Upper lobe of left lung (tissue), 6 donors: ENCODE measurements at places on chromosomes 1 and 21. TPM values are rescaled to one million over a fixed set of nuclear protein-coding genes. Genes with fewer than 3 reads are reported as not detected.

DNA sequence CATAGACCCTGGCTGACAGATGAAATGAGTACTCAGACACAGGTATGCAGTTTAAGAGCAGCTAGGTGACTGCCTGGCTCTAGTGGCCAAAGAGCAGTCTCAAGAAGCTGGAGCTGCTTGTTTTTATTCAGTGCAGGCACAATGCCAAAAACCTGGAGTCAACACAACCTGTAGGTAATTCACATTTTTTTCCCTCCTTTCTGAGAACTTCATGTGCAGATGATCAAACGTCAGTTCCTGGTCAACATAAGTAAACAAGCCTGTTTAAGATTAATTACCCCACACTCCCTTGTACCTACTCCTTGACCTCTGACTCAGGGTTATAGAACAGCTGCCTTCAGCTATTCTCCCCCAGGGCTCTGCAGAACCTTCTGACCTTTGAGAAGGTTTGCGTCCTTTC lies 17.3 kb upstream of the ACADM start:
- DNase-seq, result no peak

DNA sequence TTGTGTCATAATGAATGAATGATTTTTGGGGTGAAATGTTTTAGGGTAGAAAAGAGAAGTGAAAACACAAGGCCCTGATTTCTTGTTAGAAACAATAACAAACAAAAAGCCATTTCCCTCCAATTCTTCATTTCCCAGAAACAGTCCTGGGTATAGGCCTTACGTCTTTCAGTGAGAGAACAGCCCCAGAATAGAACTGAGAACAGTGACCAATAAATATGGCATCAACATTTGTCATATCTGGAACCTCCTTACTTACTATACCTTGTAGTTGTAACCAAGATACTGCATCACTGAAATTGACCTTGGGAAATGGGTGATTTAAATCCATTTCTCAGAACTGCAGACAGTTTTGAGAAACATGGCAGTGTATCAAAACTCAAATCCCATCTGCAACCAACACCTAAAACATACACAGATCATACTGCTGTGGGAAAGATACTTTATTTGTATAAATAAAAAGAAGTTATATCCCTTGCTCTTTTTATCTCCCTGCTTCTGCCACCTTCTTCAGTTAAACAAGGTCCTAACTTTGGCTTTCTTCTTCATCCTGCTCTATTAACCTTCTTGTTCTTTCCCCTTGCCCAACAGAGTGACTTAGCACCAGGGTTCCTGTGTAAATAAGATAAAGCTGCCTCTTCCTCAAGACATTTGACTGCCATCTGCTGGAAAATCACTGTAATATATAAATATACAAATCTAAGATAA lies 19.5 kb downstream of the XKR8 start:
- no peak for DNase-seq

DNA sequence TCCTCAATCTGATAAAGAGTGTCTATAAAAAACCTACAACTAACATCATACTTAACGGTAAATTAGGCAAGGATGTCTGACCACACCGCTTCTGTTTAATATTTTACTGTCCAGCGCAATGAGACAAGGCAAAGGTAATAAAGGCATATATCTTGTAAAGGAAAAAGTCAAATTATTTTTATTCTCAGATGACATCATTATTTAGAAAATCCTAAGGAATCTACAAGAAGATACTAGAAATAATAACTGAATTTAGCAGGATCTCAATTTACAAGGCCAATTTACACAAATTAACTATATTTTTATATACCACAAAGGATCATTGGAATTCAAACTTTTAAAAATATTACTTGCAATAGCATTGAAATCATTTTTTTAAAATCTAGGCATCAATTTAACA lies 29.4 kb downstream of the GJA4 start:
- no peak for DNase-seq

DNA sequence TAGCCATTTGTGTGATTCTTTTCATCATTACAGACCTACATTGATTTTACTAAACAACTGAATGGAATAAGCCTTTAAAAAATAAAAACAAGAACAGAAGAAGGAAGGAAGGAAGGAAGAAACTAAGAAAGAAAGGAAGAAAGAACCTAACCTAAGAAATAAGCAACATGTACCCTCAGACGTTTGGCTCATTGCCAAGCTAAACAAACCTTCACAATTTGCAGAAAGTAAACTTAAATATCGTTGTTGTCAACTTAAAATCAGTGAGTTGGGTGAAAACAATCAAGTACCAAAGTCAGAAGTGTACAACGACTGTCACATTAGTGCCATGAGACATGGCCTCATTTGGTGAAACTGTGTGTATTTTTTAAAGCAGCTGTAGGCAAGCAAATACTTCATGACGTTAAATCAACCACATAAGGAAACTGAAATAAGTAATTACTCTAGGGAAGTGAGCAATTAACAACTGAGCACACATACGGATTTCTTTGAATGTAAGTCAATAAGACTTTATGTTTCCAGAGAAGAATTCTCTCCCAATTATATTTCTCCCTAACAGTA lies 313.1 kb upstream of the TMPRSS15 start:
- DNase-seq, result no peak

GRCh38 chr1:78715181-78715661 lies 65.6 kb downstream of the IFI44 start:
- no peak for DNase-seq

TTC24 gene
- not detected for total RNA-seq

- DNase-seq, result no peak
Measured at GRCh38 chr1:211912038-211912437, 81.5 kb upstream of the LPGAT1 start.

FBXO2 gene
- 16.8 TPM for total RNA-seq

DNA sequence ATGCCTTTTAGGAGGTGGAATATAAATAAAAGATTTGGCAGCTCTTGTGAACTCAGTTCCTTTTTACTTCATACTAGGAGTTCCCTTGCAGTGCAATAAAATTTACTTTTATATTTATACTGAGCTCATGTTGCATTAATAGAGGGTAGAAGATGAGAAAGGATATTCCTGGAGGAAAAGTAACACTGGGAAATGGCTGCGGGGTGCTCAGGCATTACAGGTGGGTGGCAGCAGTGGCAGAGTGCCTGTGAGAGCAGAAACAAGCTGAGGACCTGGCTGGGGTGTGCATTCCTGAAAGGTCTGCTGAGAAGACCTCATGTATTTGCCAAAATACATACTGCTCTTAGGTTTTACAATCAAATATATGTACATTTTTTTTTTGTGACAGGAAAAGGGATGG lies 126.9 kb downstream of the COQ8A start:
- DNase-seq, result no peak

DNA sequence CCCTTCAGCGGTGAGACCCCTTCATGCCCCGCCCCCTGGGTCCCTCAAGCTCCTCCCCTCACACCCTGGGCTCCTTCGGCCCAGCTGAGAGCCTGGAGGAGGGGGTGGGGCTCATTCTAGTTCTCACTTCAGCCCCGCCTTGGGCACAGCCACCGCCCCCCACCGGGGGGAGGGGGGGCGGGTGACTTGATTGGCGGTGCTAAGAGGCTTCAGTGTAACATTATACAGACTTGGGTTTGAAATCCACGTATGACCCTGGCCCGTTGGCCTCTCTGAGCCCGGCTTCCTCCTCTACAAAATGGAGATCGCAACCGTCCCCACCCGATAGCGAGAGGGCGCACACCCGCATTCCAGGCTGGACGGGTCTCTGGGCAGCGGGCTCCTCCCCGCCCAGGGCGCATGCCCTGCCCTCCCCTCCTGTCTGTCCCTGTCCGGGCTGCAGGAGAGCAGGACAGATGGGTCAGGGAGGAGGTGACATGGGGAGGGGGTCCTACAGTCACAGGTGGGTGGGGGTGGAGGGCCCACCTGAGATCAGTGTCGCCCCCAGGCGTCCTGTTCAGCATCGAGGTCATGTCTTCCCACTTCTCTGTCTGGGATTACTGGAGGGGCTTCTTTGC lies 5.1 kb downstream of the CLCNKB start:
- peak; percentile 73 for DNase-seq

GRCh38 chr1:21121764-21122471 lies 54.8 kb downstream of the EIF4G3 start:
- DNase-seq, result no peak

DNA sequence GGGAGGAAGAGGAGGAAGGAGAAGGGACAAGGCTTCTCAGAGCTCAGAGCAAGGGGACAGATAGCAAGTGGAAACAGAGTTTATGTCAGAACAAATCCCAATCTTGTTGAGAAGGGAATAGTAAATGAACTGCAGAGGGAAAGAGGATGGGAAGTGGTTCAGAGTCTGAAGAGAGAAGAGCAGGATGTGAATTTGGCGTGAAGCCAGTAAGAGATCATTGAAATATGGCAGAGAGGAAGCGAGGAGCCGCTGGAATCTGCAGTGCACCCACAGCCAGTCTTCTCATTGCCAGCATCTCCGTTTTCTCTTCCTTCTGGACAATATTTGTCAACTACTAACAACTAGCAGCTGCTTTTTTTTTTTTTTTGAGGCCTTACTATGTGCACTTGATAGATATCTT lies 19.1 kb downstream of the OLFML3 start:
- DNase-seq, result no peak

GLIS1 gene
- not detected for total RNA-seq

GRCh38 chr1:22131062-22131461 lies 11.8 kb downstream of the WNT4 start:
- DNase-seq, result no peak

GRCh38 chr1:205172729-205173366 lies 38.7 kb downstream of the DSTYK start:
- no peak for DNase-seq

TNFRSF4 gene
- total RNA-seq, result 15.4 TPM
